Stimulated activated CD8-positive, alpha-beta memory T cell treated with anti-CD3 and anti-CD28 coated beads, Interleukin-7, amount 100 ng/mL, for 1 hour (primary cell): ENCODE measurements at places on chromosomes 6 and 20.

DNA sequence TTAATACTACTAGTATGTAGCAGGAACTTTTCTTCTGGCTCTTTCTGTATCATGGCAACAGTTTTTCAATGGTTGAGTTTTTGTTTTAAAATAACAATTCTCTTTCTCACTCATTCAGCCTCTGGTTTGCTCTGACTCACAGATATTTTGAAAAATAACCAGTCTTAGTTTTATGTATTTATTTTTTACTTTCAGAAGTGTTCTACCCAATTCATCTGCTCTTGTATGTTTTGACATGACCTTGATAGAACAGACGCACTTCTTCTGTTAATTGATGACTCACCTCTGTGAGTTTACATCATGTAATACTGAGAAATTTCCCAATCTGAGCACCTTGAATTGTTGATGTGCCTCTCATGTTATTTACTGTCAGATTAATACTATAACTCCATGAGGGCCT is 178.9 kb downstream of the SASH1 start:
- DNase-seq = no peak

GRCh38 chr6:7283676-7284075 is 29.3 kb downstream of the SSR1 start:
- DNase-seq = no peak

DNA sequence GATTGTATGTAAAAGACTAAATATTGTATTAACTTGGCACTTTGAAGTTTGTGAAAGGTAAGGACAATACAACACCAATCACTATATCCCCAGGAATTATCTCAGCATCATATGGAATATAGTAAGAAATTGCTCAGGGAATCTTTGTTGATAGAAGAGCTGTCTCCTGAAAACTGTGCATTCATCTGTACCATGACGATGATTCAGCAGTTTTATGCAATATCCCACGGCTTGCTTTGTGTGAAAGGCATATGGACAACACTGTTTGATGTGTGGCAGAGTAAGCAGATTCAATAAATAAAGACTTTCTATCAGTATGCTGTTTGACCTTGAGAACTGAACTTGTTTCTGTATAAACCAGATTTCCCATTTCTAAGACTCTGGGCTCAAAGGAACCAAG is 147.5 kb upstream of the PLN start:
- DNase-seq = no peak

DNA sequence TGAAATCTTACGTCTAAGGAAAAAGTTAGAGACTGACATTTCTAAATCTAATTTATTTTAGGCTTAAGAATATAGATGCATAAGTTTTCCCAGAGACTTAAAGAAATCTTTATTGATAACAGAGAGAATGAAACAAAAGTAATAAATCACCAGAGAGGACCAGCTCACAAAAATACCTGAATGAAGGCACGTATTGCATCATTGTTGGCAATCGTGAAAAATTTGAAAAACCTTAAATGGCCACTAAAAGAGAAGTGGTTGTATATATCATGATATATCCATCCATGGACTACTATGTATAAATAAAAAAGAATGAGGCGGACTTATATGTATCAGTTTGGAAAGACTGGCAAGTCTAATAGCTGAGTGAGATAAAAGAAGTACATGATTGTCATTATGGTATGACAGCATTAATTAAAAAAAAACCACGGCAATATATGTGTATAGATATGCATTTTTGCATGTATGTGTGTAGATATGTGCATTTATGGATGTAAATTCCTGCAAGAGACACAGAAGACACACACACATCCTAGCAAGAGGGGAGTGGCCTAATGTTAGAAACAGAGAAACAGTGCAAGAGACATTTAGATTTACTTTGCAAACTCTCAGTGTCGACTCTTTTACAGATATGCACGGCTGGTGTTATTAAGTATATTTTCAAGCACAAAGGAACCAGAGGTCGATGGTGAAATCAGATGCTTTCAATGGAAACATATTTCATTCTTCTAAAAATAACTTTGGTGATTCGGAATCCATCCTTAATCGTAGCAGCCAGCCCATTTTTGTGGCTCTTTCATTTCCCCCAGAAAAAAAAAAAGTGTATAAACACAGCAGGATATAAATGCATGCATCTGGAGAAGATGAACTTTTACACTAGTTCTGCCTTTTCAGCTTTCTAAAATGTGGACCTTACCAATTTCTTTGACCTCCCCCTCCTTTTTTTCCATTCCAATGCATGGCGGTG is 156.1 kb upstream of the SALL4 start:
- DNase-seq = no peak

DNA sequence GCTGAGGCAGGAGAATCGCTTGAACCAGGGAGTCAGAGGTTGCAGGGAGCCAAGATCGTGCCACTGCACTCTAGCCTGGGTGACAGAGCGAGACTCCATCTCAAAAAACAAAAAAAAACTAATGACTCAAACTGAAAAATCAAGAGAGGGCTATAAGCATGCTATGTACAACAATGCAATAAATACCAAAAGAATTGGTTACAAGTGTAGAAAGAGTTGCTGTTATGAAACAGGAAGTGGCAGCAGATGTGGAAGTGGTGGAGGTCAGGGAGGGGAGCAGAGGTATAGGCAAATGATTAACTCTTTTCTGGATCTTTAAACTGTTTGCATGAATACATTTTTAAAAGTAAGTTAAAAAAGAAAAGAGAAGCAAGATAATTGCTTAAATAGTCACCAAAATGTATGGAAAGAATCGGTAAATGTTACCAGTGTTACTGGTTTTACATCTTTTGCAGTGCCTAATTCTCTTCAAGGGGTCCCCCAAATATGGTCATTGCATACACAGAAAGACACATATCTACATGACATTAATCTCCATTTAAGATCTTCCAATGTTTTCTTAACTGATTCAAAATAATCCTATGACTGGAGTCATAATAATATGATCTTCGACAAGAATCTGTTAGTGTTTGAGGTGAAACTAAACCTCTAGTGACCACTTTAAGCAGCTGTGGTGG is 15.0 kb downstream of the CALHM6 start:
- no peak for DNase-seq

GRCh38 chr6:108565091-108565766 is 4.5 kb downstream of the FOXO3 start:
- DNase-seq = no peak

- no peak for DNase-seq
Observed at GRCh38 chr6:119132261-119132981, 54.0 kb upstream of the FAM184A start.

GRCh38 chr6:56593801-56594318 is 48.8 kb downstream of the DST start:
- DNase-seq = no peak

GRCh38 chr6:98107801-98108200 is 726.6 kb upstream of the POU3F2 start:
- no peak for DNase-seq

- DNase-seq = no peak
Observed at GRCh38 chr6:15874821-15875220, 212.0 kb upstream of the DTNBP1 start.

DNA sequence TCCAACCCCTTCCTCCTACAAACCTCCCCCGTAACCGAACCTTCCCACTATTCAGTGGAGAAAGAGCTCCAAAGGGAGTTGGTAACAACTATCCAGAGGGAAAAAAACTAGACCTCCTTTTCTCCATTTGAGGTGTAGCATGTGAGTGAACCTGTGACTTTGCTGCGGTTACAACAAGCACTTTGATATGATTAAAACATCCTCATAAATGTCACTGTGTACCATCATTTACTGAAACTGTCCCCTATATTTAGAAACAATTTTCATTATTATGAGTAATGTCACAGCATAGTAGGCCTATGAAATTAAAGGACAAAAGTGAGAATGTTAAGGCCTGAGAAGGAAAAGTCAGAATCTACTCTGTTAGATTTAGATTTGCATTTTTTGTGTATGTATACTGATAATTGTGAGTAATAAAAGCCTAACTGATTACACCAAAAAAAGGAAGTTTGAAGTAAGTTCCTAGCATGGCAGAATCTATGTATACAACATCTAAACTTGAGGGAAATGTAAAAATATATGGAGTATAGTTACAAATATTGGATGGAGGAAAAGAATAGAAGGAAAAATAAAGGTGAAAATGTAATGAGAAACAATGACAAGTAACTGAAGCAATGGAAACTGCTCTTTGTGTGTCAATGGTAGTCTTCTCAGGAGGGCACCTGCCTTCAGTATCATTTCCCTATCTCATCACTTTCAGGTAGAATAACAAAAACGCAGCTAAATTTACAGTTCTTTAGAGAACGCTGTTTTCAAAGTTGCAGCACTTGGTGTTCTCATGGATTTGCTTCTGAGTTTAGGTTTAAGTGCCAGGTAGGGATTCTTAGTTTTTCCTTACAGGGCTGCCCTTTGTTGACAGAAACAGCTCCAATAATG is 145.9 kb downstream of the IMPG1 start:
- no peak for DNase-seq

- DNase-seq = no peak
Observed at GRCh38 chr20:9955646-9956045, 79.1 kb upstream of the ANKEF1 start.

DNA sequence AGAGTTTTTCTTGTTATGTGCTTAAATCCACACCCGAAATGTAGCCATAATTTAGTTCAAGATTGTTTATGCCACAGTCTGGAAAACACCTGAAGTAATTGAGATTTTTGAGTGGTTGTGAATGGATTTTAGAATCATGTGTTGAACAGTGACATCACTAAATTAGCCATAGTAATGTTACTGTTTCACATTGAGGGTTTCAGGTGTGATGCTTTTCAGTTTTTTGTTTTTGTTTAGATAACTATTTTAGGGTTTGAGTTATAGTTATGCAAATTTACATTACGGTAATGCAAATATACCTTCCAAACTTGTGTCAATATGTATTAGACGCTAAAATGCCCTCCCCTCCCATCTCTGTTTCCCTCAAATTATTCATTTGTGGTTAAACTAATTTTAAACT is 22.9 kb downstream of the QKI start:
- DNase-seq = no peak

DNA sequence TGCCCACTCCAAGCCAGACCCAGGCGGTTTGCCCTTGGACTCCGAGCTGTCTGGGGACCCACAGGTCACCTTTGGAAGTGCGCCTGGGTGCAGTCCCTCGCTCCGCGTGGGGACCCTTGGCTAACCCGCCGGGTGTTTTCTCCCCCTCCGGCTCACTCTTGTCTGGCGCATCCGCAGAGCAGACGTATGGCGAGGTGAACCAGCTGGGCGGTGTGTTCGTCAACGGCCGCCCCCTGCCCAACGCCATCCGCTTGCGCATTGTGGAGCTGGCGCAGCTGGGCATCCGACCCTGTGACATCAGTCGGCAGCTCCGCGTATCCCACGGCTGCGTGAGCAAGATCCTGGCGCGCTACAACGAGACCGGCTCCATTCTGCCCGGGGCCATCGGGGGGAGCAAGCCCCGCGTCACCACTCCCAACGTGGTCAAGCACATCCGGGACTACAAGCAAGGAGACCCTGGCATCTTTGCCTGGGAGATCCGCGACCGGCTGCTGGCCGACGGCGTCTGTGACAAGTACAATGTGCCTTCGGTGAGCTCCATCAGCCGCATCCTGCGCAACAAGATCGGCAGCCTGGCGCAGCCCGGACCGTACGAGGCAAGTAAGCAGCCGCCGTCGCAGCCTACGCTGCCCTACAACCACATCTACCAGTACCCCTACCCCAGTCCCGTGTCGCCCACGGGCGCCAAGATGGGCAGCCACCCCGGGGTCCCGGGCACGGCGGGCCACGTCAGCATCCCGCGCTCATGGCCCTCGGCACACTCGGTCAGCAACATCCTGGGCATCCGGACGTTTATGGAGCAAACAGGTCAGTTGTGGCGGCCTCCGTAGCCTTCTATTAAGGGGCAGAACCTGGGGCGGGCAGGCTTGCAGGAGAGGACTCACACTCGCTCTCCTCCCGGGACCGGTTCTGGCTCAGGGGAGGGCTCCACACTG is 1.1 kb downstream of the PAX1 start:
- no peak for DNase-seq

DNA sequence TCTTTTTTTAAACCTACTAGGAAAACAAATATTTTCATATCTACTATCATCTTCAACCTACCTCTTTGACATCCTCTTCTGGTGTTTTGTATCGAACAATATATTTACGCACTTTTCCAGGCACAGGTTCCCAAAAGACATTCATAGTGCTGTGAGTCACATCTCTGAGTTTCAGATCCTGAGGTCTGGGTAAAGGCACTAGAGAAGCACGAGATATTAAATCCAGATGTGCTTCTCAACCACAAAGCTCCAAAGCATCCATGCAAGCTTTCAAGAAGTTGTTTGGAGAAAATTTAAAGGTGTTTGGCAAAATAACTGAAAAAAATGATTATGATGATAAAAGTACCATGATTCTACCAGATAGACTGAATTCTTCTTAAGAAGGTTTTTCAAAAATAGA is 62.7 kb downstream of the COL12A1 start:
- DNase-seq = no peak

DNA sequence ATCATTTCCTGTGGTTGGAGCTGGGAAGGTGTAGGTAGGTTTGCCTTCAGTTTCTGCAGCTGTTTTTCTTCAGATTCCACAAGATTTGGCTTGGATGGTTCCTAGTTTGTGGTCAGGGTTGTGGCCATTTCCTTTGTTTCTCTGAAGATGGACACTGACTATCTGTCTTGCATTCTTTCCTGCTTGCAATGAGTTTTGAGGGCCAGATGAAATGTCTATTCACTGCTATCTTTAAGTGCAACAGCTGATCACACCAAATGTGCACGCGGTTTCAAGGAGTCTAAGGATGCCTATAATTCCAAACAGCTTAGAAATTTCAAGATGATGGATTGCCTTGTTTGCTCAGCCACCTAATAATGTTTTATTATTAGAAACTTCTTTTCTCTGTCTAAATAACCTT is 28.4 kb downstream of the IL20RA start:
- no peak for DNase-seq

- DNase-seq = no peak
Observed at GRCh38 chr6:36430351-36430750, 12.3 kb downstream of the PXT1 start.
